ENCODE measurements at places on chromosomes 11 and 22. TPM values are rescaled to one million over a fixed set of nuclear protein-coding genes. Genes with fewer than 3 reads are reported as not detected.

- DNase-seq, result no peak
Observed at GRCh38 chr11:79071190-79071589, 369.6 kb downstream of the TENM4 start.

The CLDN5 gene
- total RNA-seq, result 94.9 TPM

DNA sequence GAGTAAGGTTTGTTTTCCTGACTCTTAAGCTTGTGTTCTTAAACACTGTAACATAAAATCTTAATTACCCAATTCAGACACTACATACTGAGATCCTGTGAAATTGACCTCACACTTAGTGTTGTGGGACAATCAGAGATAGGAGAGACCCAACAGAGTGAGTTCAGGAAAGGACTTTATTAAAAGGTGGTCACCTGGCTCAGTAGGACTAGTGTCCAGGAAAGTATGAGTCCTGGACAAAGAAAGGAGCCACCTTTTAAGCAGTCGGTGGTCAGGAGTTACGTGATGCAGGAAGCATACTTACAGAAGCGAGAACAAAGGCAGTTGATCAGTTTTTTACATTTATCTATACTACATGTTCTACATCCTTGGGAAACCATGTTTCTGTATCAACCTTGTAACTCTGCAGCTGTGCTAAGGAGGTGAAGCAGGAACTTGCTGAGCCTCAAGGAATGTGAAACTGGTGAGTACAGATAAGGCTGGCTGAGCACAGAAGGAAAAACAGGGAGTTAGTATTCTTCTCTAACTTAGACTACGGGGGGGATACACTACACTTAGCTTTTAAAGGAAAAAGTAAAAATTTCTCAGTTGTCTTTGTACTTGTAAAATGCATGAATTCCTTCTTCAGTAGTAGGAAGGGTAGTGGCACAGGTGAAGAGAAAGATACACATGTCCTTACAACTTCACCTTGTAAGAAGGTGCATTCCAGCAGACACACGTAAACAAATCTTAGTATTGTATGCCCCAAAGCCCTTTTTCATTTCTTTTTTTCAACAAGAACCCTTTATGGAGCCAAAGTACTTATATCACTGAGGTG is 15.1 kb downstream of the OR51E1 start:
- no peak for DNase-seq

DNA sequence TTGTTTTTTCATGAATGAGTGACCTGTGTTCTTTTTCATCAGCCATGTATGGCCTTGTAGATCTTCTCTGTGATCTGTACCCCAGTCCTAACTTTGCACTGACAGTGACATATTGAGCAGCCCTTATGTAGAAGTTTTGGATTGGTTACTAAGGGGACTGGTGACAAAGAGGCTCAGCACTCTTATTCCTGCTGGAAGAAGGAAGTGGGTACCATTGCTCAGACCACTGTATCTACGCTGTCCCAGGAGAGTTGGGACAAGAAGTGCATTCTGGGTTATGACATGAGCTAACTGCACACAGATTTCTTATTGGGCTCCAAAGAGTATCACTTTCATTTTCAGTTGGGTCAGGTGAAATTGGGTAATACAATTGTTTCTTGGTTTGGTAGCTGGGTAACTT is 107.8 kb upstream of the RASSF10 start:
- DNase-seq, result no peak

GRCh38 chr11:130531061-130531460 is 82.6 kb downstream of the ADAMTS15 start:
- DNase-seq, result no peak

DNA sequence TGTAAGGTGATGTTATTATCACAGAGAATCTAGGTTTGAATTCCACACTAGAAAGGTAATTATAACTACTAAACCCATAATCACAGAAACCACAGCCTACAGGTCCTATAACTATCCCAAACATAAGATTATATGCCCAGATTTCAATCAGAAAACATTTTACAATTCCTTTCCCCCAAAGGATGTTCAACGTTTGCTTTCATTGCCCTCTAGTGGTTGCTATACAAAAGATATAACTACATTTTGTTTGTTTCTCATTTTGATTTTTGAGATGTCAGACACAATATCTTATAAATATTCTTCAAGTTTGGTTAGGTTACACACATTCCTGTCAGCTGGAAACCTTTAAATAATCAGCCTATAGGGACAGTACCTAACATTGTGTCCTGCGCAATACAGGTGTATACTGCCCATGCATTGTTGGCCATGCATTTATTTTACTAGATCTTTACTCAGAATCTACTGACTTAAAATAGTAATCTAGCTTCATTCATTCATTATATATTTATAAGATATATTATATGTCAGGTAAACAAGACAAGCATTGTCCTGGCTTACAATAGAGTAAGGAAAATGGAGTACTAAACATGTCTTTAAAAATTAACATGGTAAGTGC is 530.5 kb upstream of the CCDC90B start:
- DNase-seq, result no peak

DNA sequence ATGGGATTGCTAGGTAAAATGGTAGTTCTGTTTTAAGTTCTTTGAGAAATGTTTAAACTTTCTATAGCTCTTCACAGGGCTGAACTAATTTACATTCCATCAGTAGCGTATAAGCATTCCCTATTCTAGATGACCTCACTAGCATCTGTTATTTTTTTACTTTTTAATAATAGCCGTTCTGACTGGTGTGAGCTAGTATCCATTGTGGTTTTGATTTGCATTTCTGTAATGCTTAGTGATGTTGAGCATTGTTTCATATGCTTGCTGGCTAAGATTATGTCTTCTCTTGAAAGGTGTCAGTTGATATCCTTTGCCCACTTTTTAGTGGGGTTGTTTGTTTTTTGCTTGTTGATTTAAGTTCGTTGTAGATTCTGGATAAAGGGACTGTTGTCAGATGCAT is 35.9 kb downstream of the MMP27 start:
- DNase-seq, result no peak

The MOV10L1 gene
- 1.6 TPM for total RNA-seq

The OR2AT4 gene
- total RNA-seq, result not detected

GRCh38 chr22:49243335-49243734 is 584.3 kb downstream of the BRD1 start:
- peak; percentile 18 for DNase-seq

The BTBD18 gene
- not detected for total RNA-seq

The PKP3 gene
- total RNA-seq, result 827 TPM

GRCh38 chr22:17580441-17581031 is 17.2 kb downstream of the SLC25A18 start:
- DNase-seq, result no peak

The MMP3 gene
- total RNA-seq, result 0.84 TPM

The SEC14L6 gene
- total RNA-seq, result 7.7 TPM

The PLXNB2 gene
- total RNA-seq, result 151 TPM

GRCh38 chr11:131372234-131372962 is 2.0 kb downstream of the NTM start:
- no peak for DNase-seq
